Activated CD4-positive, alpha-beta T cell treated with anti-CD3 and anti-CD28 coated beads, Interleukin-2, Interleukin-6, amounts not matched to agents 100 ng/mL and 50 ng/mL, durations not matched to agents 16 hours and 8 hours (primary cell): ENCODE measurements at places on chromosomes 1 and 21.

DNA sequence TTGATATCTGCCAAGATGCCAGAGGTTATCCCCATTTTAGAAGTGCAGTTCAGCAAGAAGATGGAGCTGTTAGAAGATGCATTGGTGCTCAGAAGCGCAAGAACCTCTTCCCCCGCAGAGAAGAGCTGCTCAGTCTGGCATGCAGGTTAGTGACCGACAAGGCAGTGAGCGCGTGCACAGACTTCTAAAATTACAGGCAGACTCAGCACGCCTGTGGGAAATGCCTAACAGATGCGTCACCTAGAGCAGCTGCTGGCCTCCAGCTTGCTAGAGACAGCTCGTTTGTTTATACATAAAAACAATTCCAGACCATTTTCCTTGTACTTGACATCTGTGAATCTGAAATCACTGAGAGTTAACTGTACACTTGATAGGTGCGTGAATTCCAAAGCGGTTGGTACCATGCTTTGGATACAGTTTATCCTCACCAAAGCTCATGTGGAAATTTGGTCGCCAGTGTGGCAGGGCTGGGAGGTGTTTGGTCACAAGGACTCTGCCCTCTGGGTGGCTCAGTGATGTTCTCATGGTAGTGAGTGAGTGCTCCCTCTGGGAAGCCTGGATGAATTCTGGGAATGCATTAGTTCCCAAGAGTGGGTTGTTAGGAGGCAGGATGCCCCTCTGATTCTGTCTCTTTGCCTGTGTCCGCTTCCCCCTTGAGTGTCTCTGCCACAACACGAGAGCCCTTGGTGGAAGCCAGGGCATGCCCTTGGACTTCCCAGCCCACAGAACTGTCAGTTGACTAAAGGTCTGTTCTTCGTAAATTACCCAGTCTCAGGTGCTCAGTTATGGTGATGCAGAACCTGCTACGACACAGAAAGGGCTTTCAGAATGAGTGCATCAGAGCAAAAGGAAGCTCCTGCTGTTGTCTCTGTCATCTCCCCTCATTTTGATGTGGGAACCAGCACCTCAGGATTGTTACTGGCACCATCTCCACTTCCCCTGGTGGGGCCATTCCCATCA lies 24.4 kb downstream of the SNAP47 start:
- DNase-seq, result peak; percentile 68

DNA sequence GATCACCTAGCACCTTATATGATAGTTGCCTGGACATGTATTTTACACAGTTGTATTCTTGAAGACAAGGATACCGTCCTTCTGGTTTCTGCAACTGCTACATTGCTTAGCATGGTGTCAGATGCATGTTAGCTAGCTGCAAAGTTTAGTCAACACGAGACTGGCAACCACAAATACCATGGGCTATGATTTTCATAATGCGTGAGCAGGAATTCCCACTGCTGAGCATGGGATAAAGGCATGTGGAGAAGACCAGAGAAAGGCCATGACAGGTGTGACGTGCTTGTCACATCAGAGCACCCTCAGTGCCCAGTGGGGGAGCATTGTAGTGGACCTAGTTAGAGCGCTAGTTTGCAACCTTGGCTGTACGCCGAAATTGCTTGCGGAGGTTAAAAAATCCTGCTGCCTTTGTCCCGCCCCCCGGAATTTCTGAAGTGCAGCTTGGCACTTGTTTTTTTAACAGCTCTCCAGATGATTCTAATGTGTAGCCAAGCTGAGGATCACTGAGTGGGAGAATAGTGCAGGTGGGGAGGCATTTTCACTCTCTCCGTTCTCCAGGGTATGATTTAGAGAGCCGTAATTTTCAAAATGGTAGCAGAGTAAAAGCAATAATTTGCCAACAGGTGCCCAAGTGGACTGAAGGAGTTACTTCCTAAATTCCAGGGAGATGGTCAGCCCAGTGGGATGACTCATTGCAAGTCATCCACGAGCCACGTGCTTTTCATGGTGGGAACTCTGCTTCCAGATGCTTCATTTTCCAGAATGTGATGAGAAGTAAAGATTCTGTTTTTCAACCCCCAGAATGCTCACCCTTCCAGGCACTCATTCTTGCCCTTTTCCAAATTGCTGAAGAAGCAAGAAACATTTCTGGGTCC lies 81.0 kb downstream of the CNIH3 start:
- DNase-seq, result no peak

GRCh38 chr21:44332383-44332782 lies 6.8 kb downstream of the CFAP410 start:
- DNase-seq, result no peak

- DNase-seq, result no peak
These were observed 136.2 kb downstream of the NAV1 start for GRCh38 chr1:201675143-201675542.

- DNase-seq, result no peak
These were observed 44.9 kb downstream of the TRAPPC10 start for GRCh38 chr21:44057055-44057454.

DNA sequence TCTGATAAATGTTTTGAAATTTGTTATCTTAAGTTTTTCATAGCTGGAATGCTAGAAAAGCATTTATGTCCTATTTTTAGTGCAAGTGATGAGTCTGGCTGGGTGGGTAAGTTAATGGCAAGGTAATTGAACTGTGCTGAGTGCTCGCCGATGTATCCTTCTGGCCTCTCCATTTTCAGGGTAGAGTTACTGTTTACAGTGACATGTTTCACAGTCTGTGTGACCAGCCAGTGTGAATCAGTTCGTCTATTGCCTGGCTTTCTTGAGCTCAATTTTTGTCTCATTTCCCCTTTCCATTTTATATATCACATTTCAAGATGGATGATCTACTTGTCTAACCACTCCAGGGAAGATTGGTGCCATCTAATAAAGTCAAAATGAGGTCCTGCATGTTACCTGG lies 44.1 kb downstream of the ITSN1 start:
- DNase-seq, result no peak

- no peak for DNase-seq
These were observed 81.2 kb upstream of the TMPRSS2 start for GRCh38 chr21:41589131-41589530.

DNA sequence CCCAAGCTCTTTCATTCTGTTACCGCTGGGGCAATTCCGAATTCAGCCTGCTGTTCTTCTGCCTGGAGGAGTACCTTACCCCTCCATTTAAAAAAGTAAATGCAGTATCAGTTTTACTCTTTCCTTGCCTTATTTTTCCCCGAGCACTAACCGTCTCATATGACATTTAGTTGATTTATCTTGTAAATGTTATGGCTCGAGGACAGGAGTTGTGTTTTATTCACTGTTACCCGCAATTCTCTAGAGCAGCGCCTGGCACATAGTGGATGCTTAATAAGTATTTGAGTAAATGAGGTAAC lies 425 bp upstream of the TADA1 start:
- no peak for DNase-seq

- DNase-seq, result no peak
These were observed 44.6 kb downstream of the TNFRSF8 start for GRCh38 chr1:12107718-12108117.

DNA sequence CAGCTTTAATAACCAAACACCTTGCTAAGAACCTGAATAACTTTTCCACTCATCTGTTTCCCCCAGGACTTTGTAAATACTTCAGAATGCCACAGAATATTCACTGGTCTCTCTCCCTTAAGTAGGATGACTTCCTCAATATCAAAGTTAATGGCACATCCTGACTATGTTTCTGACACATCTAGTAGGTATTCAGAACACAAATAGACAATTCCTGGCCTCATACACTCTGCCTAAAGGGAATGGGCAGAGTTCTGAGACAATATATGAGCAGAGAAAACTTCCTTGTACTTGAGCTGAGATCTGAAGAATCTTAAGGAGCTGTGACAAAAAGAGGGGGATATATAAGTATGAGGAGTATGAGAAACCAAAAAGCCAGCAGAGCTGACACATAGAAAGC lies 34.8 kb downstream of the ANKRD13C start:
- no peak for DNase-seq

DNA sequence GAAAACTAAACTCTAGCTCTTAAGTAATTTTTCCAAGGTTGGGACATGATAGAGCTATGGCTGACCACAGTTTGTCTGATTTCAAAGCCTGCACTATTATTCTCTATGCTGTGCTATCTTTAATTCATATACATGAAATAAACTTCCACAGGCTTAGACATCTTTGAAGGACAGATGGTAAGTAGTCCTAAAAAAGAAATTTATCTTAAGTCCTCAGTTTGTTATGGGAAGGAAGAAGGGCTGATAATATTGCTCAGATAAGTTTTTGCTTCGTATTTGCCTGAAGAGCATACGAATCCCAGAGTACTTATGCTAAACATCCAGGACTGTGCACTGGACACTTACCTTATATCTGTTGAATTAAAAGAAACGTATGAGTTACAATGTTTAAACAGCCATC lies 39.6 kb downstream of the VCAM1 start:
- no peak for DNase-seq

- DNase-seq, result no peak
These were observed 4.7 kb downstream of the RGS8 start for GRCh38 chr1:182679684-182680083.

DNA sequence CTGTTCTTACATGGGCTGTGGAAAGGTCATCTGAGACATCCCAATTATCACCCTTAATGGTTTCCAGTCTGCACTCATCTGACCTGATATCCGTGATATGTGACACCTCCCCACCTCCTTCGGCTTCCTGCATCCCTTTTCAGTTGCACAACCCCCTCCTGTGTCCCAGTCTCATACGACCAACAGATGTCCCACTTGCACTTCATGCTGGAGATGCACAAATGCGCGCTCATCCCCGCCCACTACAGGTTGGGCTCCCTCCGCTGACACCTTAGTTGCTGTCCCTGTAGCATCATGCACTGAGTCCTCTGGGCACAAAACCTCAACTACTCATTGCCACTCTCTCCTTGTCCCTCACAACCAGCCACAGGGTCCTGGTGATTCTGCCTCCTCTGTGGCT lies 94.4 kb downstream of the MIS18A start:
- no peak for DNase-seq

DNA sequence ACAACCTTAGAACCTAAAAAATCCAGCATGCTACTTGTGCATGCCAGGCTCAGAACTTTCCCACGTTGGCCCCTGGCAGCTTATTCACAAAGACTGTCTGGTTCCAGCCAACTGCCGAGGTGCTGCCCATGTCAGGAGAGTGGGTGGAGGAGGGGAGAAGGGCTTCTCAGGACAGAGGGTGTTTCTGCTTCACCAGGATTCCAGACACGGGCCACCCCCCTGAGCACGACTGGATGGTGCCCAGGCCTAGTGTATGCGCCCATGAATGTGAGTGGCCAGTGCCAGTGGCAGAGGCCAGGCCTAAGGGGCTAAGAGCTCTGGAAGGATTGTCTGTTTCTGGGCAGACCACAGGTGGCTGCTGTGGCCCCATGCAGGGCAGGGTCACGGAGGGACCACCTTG lies 148.2 kb upstream of the COL6A1 start:
- DNase-seq, result no peak

GRCh38 chr1:64765012-64765411 lies 20.1 kb downstream of the RAVER2 start:
- no peak for DNase-seq

GRCh38 chr1:185996211-185996610 lies 262.0 kb downstream of the HMCN1 start:
- DNase-seq, result no peak

- no peak for DNase-seq
These were observed 46.3 kb downstream of the TNNT2 start for GRCh38 chr1:201331166-201331565.

- no peak for DNase-seq
These were observed 4.6 kb upstream of the WNT2B start for GRCh38 chr1:112504001-112504660.

- DNase-seq, result no peak
These were observed 245.6 kb upstream of the HOOK1 start for GRCh38 chr1:59569198-59569597.

DNA sequence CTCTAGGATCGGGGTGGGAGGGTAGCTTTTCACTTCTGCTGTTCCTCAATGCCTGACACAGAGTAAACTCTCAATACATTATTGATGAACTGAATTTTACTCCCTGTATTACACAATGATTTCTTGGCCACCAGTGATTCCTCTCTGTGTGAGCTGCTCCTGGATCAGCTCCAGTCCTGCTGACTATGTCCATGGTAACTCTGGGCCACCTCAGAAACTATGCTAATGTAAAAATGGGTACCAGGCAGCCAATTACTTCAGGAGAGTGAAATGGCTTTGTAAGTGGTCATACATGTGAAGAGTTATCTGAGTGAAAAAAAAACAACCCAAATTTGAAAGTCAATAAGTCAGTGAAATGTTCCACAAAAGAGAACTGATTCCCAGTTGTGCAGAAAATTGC lies 311.0 kb downstream of the KCNH1 start:
- DNase-seq, result no peak

GRCh38 chr1:4467241-4467640 lies 187.2 kb upstream of the AJAP1 start:
- no peak for DNase-seq

DNA sequence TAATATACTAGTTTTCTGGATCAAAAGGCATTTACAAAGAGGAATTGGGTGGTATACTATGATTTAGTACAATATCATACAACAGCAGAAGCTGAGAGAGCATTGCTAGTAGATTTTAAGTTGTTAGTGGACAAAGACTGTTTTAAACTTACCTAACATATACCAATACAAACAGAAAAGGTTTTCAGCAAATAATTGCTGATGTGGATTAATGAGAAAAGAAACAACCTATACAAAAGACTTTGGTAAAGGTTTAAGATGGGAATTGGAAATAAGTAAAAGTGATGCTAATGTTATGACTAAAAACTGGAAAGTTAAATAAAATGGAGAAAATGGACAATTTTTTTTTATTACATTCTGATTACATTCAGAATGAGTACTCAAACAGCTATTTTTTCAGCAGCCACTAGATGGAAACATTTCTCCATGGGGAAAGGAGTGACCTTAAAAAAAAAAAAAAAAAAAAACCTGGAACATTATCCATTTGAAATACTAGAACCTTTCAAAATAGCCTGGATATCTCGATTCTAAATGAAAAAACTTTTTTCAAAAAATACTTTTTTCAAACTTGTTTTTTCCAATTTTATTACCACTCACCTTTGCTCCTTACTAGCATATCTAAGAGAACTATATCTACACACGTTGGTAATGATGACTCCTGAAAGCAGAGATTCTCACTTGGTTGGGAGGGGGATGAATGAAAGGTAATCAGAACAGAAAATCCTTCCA lies 55.4 kb downstream of the EPRS1 start:
- DNase-seq, result peak; percentile 18
